Activated naive CD4-positive, alpha-beta T cell (primary cell): ENCODE measurements at places on chromosomes 3 and 15.

- DNase-seq: no peak
Measured at GRCh38 chr3:147427746-147428145, 18.6 kb downstream of the ZIC1 start.

DNA sequence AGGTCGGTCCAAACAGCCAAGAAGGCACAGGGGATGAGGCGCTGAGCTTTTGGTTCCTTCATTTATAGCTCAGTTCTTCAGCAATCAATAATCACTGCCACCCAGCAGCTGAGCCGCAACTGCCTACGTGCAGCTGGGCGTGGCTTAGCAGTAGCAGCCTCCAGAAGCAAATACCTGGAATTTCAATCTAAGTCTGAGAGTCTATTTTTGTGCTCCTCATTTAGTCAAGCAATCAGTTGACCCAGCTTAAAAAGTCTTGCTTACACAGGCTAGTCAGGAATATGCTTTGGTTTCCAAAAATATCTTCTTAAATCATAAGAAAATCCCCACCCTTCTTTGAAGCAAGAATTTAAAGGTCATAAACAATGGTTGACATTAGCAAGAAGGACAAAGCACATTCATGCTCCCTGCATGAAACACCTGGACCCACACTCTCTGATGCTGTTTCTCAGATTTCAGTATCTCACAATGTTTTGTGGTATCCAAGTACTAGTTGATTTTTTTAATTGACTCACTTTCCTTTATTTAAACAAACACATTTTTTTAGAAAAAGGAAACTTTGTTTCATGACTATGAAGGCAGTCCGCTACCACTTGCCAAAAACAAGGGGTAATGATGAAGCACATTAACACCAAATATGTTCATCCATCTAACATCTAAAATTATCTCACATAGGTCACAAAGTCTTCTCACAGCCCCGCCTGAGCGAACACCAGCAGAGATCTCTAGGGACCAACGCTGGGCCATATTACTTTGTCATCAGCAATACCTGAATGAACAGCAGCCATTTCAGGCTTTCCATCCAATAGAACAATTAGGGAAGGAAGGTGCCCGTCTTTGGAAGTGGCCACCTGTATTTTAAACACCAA is 106.1 kb downstream of the OXNAD1 start:
- no peak for DNase-seq

- DNase-seq: no peak
Measured at GRCh38 chr3:59935025-59935424, 885.2 kb upstream of the CFAP20DC start.

GRCh38 chr15:81896356-81896755 is 149.5 kb downstream of the MEX3B start:
- no peak for DNase-seq

DNA sequence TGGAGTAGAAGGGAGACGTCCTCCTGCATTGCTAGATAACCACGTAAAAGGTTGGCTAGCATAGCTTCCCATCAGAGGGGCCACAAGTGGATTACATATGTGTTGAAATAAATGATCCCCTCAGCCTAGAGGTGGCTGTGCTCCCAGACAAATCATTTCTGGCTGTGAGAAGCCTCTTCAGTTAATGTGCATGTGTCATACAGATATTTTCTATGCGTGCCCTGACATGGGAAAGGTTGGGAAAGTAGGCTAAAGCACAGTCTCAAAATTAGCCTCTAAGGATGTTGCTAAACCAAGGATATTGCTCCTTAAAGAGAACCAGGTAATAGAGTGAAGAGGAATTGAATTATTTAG is 17.8 kb downstream of the USP3 start:
- no peak for DNase-seq

GRCh38 chr3:138434875-138435772 is 708 bp downstream of the ESYT3 start:
- no peak for DNase-seq

DNA sequence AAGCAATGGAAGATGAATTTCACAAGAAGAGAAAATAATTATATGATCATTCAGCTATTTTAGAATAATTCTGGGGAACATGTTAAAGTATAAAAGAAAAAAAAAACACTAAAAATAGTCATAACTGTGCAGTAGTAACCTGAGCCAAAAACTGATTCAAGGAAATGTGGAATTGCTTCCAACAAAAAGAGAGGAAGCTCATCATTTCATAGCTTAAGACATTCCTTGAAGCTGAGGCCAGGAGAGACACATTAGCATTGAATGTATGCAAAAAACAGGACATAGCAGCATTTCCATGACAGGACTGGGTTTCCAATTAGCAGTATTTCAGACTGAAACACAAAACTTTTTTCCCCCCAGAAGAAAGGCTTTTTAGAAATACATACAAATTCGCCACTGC is 27.7 kb upstream of the LRRN1 start:
- DNase-seq: no peak
